ENCODE measurements at places on chromosomes 5 and 9.

DNA sequence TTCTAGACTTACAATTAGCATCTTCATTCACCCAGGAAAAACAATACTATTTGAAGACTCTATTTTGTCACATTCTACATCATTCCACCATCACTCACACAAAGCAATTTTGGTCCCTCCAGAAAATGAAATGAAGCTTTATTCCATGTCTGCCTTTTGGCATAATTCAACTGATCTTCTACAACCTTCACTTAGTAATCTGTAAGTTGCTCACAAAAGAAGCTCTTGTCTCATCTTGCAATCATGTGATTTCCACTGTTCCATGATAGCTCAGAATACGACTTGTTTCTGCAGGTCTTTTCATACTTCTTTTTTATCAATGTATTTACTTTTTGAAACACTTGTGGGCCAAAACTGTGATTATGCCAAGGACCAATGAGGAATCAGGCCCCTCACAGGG lies 261.9 kb upstream of the NR4A3 start:
- no peak for DNase-seq

- no peak for DNase-seq
Measured at GRCh38 chr9:127077644-127077946, 44.8 kb downstream of the ANGPTL2 start.

GRCh38 chr5:2803751-2804150 lies 52.3 kb upstream of the IRX2 start:
- no peak for DNase-seq

- DNase-seq: no peak
Measured at GRCh38 chr5:14702238-14702839, 37.8 kb downstream of the OTULIN start.

DNA sequence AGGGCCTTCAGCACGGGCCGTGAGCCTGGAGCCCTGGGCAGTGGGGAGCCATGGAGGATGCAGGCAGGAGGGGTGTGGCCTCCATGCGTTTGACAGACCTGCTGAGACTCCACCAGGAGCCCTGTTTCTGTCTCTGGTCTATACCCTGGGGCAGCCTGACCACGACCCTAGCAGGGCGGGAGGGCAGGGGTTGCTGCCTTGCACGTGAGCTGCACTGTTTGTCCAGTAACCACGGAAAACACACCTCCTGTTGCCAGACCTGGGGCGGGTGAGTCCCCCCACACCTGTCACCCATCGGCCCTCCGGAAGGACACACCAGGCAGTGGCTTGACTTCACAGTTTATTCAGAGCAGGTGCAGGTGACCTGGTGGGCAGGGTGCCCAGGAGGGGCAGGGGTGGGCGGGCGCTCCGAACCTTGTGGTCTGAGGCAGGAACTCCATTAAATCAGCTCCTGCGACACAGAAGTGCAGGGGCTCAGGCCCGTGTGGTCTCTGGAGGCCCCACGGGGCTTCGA lies 3.9 kb downstream of the LCN8 start:
- DNase-seq: no peak

- no peak for DNase-seq
Measured at GRCh38 chr9:120366644-120367019, 213.3 kb downstream of the CDK5RAP2 start.

- no peak for DNase-seq
Measured at GRCh38 chr5:604391-604831, 7.7 kb upstream of the CEP72 start.

DNA sequence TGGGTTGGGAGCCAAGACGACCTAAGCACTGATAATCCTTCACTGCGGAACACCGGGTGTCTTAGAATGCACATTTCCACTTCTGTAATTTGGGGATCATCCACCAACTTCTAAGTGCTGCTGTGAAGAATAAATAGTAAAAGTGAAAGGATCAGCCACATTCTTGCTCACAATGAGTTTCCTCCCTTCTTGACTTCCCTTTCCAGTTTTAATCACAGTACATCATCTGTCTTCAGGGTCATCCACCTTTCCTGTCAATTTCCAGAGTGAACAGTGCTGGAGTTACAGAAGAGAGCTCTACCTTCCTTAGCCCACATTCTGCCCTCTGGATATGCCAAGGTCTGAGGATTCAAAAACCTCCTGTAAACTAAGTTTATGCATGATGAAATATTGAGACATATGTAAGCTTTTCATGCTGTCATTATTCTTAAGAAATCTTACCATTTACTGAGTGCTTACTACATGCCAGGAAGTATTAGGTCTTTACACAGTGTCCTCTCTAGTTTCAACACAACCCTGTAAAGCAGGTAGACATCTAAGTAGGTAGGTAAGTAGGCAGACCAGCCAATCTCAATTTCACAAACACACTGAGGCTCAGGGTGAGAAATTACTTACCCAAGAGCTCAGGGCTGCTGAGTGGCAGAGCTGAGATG lies 105.2 kb downstream of the CDK5RAP2 start:
- no peak for DNase-seq

DNA sequence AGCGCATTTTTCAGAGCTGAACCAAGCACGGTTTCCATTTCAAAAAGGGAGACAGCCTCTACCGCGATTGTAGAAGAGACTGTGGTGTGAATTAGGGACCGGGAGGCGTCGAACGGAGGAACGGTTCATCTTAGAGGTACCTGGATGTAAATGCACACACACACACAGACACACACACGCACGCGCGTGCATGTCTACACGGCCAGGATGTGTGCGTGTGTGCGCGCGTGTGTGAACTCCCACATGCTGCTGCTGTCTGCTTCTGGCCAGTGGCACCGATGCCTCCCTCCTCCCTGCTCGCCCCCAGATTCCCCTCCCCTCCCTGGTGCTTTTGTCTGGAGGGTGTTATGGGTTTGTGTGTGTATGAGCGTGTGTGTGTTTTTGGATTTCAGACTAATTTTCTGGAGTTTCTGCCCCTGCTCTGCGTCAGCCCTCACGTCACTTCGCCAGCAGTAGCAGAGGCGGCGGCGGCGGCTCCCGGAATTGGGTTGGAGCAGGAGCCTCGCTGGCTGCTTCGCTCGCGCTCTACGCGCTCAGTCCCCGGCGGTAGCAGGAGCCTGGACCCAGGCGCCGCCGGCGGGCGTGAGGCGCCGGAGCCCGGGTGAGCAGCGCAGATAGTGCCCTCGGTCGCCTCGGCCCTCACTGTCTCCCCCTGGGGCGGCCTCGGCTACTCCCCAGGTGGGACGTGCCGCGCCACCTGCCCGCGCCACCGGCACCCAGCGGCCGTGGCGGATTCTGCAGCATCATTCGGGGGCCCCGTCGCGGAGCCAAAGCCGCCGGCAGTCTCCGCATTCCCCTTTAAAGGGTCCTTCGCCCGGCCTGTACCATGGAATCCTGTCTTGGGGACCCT lies at the start of gene NTRK2:
Gene NTRK2, plus strand, starts transcription at position 442 of the 850 bp plus-strand sequence. CDS start 1,020 bp downstream, outside the sequence.
- DNase-seq: no peak

GRCh38 chr5:168407211-168407610 lies 79.1 kb upstream of the RARS1 start:
- DNase-seq: no peak

GRCh38 chr9:5825223-5825622 lies 7.7 kb downstream of the ERMP1 start:
- no peak for DNase-seq

DNA sequence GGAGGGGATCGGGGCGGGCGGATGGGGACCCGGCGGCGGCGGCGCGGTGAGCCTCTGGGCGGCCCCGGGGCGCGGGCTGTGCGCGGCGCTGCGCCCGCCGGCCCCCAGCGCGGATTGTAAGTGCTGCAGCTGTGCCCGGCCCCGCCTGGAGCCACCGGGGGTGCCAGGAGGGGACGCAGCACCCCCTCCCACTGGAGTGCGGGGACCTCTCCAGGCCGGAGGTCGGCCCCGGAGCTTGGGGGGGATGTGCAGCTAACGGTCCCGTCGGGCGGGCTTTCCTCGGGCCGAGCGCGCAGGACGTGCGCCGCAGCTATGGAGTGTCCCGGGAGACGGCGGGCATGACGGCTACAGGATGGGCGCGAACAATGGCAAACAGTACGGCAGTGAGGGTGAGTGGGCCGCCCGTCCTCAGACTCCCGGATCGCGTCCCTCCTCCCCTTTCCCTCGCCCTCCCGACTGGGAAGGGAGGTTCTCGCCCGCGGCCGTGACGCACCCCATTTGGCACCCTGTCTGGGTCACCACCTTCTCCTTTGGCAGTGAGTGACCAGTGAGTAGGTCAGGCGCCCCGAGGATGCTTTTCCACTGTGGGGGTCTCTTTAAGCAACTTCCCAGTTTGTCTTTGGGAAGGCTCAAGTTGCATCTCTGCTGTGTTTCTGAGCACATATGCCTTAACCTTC lies 483 bp downstream of the FBXL7 start:
- DNase-seq: no peak

DNA sequence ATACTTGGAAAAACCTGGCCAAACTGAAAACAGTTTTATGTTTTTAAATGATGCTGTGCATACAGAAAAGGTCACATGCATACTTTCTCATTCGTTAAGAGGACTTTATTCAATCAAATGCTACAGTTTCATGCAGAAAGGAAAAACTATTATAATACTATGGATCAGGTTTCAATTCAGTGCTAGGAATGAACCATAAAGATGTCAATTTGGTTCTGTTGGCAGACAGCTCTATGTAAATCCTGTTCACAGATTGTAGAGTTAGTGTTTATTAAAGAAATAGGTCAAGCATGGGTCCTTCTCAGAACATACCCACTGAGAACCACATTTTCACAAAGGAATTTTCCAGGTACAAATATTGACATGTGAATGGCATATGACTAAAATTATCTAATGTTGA lies 57.1 kb downstream of the RETREG1 start:
- DNase-seq: no peak

- DNase-seq: no peak
Measured at GRCh38 chr5:133358271-133358670, 254.1 kb downstream of the FSTL4 start.

DNA sequence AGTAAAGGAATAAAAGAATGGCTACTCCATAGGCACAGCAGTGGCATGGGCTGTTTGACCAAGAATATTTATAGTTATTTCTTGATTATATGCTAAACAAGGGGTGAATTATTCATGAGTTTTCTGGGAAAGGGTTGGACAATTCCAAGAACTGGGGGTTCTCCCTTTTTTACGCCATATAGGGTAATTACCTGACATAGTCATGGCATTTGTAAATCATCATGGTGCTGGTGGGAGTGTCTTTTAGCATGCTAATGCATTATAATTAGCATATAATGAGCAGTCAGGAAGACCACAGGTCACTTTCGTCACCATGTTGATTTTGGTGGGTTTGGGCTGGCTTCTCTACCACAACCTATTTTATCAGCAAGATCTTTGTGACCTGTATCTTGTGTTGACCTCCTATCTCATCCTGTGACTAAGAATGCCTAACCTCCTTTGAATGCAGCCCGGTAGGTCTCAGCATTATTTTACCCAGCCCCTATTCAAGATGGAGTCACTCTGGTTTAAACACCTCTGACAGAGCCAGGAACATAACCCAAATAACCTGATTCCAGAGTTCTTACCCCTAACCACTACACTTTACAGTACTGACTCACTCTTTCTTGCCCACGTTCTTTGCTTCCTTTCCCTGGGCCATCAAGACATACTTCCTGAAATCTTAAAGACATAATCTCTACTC lies 25.0 kb upstream of the MRPS30 start:
- no peak for DNase-seq

DNA sequence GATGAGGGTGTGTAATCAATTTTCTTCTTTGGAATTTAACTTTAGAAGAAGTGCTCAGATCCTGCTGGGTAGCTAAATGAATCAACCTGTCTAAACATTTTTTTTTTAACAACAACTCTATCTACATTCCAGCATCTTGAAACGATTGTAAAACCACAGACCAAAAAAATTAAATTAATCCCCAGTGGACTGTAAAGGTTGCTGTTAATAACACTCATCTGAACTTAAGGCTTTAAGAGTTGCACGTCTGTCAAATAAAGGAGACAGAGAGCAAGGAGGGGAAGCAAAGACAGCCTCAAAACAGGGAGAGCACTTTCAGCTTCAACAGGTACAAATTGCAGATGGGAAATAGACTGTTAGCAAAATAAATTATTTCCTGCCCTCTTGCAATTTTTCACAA lies 548.5 kb downstream of the DTWD2 start:
- no peak for DNase-seq

- no peak for DNase-seq
Measured at GRCh38 chr9:38641985-38642864, 21.8 kb upstream of the ANKRD18A start.

- no peak for DNase-seq
Measured at GRCh38 chr9:132472199-132472598, 62.2 kb downstream of the CFAP77 start.

DNA sequence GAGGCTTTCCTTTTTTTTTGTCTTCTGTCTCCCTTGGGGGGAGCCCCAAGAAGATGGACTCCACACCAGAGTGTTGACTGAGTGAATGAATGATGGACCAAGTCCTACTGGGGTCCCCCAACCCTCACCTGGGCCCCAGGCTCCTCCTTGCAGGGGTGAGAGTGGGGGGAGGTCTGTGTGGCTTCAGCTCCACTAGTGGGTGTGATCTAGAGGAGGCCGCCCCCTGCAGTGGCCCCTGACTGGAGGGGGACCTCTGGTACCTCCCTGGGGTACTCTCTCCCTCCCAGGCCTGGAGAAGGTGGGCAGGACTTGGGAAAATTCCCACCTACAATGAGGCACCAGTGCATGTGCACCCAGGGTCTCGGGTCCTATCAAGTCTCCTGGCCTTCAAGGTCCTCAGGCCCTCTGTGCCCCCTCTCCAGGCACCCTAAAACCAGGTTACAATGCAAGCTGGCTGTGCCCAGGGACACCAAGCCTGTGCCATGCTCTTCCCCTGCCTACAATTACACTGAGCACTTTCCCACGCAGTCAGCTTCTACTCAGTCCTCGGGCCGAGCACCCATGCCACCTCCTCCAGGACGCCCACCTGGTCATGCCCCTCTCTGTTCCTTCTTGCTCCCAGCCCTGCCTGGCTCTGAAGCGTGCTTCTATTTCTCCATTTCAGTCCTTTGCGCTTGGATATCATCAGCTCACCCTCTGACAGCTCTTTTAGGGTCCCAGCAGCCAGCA lies 117.2 kb upstream of the PHYKPL start:
- DNase-seq: no peak

- DNase-seq: no peak
Measured at GRCh38 chr9:133977421-133978201, 14.5 kb downstream of the VAV2 start.

DNA sequence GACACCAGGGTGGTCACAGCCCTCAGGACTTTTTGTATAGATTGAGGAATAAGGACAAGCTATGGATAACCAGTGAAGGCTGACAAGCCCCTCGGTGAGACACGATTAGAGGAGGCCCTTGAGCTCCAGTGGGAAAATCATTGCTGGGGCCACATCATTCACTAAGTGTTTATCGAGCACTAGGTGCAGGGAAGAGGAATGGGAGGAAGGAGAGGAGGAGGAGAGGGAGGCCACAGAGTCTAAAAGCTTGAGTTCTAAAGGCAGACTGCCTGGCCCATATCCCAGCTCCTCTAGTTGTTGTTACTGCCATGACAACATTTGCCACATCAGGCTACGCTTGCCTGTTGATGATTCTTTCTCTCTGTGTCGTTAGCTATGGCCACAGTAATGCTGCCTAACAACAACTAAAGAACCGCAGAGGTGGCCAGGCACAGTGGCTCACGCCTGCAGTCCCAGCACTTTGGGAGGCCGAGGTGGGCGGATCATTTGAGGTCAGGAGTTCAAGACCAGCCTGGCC lies 37.6 kb downstream of the NKX2-5 start:
- DNase-seq: no peak

Data from stimulated activated CD4-positive, alpha-beta T cell treated with anti-CD3 and anti-CD28 coated beads, TNF-alpha, amount 100 ng/mL, for 4 hours (primary cell).